NCI-H187 (cell line): ENCODE measurements at places on chromosomes 3 and 15.

DNA sequence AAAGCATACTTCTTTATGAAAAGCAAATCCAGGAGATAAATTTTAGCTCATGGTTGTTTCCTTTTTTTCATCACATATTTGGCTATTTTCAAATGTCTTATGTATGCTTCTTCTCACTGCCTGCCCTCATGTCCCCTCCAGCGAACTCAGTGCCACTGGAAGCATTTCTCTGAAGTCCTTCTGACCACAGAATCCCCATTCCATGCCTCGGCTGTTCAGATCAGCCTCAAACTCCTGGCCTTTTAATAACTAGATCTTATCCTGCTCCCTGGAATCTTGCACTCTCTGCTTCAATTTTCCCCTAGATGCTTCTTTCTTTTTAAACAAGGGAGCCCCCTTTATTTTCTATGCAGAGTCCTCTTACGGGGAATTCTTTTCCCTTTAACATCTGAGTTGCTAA is 10.1 kb downstream of the ETV5 start:
- no peak for DNase-seq

DNA sequence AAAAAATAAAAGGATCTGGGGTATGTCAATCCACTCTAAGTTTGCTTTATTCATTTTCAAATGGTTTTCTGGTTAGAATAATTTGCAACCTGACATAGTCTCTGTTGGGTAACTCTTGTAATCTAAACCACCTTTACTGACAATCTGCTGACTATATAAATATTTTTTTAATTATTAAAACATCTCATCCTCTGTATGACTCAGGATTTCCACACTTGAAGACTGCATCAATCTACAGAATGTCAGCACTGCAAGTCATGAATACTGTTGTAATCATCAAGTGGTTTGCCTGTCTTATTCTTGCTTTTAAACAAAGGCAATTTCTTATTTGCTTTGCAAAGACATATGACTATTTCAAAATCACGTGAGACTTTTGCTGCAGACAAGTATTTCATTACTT is 42.1 kb downstream of the VGLL3 start:
- no peak for DNase-seq

DNA sequence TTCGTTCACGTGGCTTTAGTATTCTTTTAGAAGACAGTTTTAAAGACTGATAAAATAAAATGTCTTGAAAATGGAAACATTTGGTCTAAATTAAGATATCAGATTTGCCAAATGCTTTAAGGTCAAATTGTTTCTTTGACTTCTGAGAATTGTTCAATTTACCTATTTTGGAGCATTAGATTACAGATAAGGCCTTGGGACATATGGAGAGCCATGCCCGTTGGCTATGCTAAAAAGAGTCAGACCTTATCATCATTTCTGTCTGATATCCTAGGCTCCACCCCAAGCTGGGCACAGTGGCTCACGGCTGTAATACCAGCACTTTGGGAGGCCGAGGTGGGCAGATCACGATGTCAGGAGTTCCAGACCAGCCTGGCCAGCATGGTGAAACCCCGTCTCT is 13.0 kb downstream of the ZNF445 start:
- no peak for DNase-seq

GRCh38 chr3:38552364-38552763 is 56.2 kb downstream of the EXOG start:
- DNase-seq: no peak

GRCh38 chr3:174287705-174288104 is 571.4 kb upstream of the NAALADL2 start:
- no peak for DNase-seq

- DNase-seq: no peak
These were observed 853.5 kb downstream of the TUSC7 start for GRCh38 chr3:117563063-117563462.

DNA sequence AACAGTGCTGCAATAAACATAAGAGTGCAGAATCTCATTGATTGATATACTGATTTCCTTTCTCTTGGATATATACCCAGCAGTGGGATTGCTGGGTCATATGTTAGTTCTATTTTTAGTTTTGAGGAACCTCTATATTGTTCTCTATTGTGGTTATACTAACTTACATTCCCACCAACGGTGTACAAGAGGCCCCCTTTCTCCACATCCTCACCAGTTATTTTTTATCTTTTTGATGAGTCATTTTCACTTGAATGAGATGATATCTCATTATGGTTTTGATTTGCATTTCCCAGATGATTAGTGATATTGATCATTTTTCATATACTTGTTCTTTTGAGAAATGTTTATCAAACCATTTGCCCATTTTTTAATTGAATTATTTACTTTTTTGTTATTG is 12.4 kb upstream of the IREB2 start:
- no peak for DNase-seq

- no peak for DNase-seq
These were observed 29.5 kb upstream of the SMAD3 start for GRCh38 chr15:67035886-67036285.

DNA sequence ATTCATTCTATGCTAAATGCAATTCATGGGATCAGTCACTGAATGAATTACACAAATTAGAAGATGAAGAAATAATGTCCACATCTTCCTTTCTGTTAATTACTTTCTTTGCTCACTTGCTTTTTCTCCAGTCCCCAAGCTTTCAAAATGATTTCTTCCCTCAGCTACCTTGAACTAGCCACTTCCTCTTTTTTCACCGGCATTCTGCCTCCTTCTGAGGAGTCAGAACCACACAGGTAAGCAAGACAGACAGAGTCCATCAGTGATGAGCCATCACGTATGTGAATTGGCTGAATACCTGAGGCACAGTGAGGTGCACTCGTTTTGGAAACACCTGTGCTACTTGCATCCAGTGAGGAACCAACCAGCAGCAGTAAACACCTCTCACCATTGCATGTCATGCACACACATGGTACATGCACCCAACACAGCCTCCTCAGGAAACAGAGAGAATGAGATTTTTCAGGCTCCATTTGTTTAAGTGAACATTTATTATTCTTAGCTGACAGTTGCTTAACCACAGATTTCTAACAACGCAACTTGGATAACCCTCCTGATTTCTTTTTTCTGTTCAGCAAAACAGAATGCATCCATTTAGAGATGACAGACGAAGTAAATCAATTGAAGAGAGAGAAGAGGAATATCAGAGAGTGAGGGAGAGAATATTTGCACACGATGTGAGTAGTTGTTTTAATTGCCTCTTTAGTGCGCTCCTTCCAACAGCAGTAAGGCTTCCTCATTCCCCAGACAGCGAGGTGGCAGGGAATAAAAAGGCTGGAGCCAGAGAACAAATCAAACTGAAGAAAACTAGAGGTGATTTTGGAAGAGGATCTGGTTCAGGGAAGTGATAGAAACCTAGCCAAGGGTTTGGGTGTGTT is 69.3 kb downstream of the ARPP21 start:
- DNase-seq: no peak

DNA sequence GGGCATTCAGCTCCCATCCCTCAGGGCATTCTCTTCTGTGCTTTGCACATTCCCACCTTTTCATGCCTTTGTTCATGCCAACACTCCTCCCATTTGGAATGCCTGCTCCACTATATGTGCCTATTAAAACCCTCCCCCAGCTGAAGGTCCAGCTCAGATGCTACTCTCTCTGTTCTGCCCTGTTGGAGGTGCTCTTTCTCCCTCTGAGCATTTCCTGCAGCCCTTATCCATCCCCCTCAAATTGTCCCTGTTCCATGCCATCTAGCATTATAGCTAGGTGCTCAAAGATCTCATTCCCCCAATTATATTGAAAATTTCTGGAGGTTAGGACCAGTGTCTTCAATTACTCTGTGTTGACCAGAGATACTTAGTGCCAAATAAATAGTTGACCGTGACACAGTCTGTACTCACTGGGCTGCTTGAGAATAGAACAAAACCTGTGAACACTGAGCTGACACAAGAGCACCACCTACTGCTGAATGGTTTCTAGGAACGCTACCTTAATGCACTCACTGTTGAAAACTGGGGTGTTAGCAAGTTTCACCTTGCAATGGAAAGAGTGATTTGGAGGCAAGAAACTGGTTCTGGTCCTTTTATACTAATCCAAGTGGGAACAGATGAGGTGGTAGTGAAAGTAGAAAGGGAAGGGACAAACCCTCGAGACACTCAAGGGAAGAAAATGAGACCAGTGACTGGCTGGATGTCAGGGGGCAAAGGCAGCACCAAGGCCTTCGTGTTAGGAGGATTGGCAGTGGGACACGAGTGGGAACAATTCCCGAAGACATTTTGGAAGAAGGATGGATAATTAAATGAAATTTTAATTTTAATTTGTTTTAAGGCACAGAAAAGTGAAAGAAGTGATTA is 289.8 kb upstream of the ROPN1 start:
- no peak for DNase-seq

DNA sequence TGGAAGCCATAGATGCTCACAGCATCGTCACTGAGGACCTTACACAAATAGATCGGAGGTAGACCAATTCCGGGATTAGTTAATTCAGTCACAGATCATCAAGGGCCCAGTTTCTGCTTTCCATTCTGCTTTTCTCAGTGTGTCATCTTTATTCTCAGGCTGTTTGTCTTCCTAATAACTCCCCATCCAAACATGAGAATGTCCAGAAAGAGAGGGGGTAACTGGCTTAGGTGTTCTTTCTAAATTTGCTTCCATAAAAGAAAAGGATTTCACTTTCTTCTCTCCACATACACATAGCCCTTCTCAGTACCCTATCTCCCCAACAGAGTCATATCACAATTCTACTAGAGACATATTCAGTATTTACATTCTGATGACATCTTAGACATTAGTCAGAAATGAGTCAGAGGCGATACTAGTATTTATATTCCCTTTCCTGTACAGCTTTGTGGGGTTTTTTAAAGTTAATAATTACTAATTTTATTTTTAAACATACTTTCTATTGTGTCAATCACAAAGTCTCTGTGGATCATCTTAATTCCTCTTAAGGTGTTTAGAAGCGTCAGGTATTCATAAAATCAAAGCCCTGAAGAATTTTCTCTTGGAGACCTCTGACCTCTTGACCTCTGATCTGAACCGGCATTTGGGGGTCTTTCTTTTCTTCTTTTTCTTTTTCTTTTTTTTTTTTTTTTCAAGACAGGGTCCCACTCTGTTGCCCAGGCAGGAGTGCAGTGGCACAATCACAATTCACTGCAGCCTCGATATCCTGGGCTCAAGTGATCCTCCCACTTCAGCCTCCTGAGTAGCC is 24.3 kb upstream of the IL12A start:
- no peak for DNase-seq

GRCh38 chr3:171615281-171615680 is 155.1 kb upstream of the TNIK start:
- no peak for DNase-seq

- DNase-seq: no peak
These were observed 23.7 kb downstream of the RORA start for GRCh38 chr15:61205346-61205921.

DNA sequence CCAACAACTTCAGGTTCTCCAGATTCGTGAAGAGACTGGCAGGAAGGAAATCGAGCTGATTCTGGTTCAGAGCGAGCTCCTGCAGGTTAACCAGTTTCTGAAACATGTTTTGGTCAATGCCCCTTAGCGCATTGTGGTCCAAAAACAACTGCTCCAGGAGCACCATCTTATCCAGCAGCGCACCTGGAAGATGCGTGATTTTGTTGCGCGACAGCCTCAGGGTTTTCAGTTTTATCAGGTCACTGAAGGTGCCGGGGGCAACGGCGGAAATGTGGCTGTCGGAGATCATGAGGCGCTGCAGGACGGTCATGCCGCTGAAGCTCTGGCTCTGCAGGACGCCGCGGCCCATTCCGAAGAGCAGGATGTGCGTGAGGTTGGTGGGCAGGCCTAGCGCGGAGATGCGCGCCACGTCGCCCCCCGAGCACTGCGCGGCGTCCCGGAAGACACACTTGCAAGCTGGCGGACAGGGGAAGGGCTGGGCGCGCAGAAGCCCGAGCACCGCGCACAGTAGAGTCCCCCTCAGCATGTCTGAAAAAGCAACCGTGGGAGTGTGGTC is 1.2 kb downstream of the GP5 start:
- no peak for DNase-seq

DNA sequence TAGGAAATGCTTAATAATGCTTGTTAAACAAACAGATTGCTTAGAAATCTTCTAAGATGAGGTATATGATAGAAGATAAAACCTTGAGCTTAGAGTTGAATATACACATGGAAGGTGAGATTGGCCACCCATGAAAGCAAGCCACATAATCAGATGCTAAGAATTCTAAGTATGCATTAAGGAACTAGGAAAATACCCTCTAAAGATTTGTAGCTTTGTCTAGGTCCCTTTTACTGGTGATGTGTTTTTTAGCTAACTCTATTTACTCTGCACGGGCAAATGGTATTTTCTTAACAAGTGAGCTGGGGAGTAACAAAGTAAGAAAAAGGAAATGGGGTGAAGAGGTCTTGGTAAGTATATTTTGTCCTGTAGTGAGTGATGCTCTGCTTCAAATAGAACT is 310.3 kb downstream of the OXSM start:
- DNase-seq: no peak

- DNase-seq: no peak
These were observed 17.3 kb upstream of the SOX14 start for GRCh38 chr3:137746808-137747207.

DNA sequence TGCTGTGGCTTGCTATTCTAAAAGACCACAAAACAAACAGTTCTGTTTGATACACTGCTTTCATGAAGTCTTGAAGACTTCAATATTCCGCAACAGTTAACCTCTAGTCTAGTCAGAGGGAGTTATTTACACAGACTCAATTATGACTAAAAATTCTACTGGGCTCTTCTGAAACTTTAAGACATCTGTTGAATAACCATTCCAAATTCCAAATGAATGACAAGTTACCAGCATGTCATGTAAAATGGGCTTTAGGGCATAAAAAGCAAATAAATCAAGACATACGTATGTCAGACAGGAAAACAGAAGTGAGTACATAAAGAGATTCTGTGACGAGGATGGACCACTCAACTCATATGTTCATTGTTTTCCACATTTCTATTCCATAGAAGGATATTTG is 93.9 kb downstream of the PLOD2 start:
- DNase-seq: no peak

- DNase-seq: no peak
These were observed 91.1 kb downstream of the TOP2B start for GRCh38 chr3:25573386-25574171.

GRCh38 chr3:170714122-170714521 is 128.2 kb upstream of the SLC7A14 start:
- no peak for DNase-seq

- DNase-seq: no peak
These were observed 30.4 kb upstream of the FLNB start for GRCh38 chr3:57977818-57978235.

DNA sequence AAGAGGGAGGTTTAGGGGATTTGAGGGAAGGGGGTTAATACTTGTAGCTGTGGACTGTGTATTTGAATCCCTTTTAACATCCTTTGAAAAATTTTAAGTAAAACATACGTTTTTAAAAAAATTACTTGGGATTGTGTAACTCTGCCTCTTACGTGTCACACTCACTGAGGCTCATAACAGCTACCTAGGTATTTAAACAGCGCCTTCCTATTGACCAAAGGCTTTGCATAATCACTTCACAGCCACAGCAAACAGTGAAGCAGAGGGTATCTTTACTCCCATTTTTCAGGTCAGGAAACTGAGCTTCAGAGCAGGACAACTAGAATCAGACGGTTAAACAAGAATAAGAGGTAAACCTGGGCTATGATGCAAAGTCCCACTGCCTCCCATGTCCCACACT is 95.9 kb downstream of the TLE3 start:
- DNase-seq: no peak

GRCh38 chr3:31377045-31377642 is 155.6 kb upstream of the STT3B start:
- no peak for DNase-seq

- no peak for DNase-seq
These were observed 100.7 kb downstream of the ASB7 start for GRCh38 chr15:100703032-100703578.

- DNase-seq: no peak
These were observed 227.8 kb downstream of the TBL1XR1 start for GRCh38 chr3:176969506-176969905.
